ENCODE measurements at places on chromosomes 13 and 19.

- DNase-seq = no peak
Observed at GRCh38 chr13:112112534-112113276, 45.8 kb downstream of the SOX1 start.

DNA sequence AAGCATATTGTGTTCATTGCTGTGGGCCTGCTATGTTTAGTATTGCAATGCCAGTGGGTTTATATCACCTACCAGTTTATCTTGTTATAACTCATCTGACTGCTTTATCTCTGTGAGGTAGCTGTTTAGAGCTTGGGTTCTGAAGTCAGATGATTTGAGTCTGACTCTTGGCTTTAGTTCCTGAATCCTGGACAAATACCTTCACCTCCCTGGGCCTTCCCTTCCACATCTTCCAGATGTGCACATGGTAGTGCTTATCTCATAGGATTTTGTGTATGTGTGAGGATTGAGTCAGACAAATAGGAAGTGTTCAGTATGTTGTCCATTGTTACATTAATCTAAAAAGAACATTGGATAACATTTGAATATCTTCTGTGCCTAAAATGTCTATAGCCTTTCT, 63.5 kb upstream of the ANKRD10 start:
- DNase-seq = no peak

- DNase-seq = no peak
Observed at GRCh38 chr13:66958611-66959010, 271.5 kb downstream of the PCDH9 start.

GRCh38 chr19:19531951-19532805, 3.5 kb downstream of the YJEFN3 start:
- DNase-seq = peak; percentile 54

DNA sequence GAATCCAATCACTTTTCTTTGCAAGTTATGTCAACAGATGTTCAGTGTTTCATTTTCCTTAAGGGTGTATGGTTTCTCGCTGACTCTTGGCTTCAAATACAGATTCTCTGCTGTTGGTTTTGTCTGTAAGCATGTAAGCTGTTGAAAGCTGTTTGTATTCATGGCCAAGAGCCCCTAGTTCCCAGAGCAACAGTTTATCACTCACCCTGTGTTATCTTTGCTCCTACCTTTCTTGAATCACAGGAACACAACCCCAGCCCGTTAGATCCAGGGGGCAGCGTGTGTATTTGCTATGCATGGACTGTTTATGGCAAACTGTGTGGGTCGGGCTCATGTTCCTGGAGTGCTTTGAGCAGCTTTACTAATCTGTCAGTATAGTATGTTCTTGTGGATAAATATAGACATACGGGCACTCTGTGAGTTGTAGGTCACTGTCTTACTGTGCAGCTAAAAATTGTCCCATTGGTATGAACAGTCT, 28.9 kb downstream of the FRY start:
- DNase-seq = no peak

DNA sequence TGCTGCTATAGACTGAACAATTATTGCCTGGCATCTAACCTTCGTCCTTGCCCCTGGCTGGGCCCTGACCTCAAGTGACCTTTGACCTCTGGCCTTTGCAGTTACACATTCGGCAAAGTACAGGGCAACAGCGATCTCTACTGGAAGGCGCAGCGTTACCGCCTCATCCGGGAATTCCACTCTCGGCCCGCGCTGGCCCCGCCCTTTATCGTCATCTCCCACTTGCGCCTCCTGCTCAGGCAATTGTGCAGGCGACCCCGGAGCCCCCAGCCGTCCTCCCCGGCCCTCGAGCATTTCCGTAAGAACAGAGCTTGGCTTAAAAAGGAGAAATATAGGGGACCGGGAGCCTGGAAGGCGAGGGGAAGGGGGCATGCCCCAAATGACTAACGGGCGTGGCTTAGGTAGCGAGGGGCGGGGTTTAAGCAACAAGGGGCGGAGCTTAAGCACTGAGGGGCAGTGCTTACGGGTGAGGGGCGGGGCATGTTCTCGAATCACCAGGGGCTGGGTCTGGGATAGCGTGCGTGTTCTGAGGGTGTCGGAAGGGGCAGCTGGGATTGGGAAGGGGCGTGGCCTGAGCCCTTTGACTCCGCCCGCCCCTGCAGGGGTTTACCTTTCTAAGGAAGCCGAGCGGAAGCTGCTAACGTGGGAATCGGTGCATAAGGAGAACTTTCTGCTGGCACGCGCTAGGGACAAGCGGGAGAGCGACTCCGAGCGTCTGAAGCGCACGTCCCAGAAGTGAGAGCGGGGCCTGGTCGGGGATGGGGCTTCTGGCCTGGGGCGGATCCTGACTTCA, 52.7 kb downstream of the TRPM4 start:
- no peak for DNase-seq

GRCh38 chr19:49860336-49861102, 6.9 kb downstream of the PNKP start:
- DNase-seq = no peak

GRCh38 chr19:34454685-34455084, 26.5 kb downstream of the UBA2 start:
- DNase-seq = no peak

DNA sequence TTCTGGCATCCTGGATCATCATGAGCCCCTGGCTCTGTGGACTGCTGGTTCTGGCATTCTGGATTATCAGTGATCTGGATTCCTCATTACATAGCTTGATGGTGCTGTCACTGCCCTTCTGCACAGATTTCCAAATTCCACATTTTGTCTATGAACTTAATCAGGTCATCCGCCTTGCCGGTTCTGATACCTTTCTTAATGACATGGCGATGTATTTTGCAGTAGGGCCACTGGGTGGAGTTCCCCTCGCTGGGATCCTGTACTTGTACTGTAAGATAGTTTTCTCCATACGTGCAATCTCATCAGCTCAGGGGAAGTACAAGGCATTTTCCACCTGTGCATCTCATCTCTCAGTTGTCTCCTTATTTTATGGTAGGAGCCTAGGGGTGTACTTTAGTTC, 24.4 kb upstream of the OR7C2 start:
- DNase-seq = no peak

DNA sequence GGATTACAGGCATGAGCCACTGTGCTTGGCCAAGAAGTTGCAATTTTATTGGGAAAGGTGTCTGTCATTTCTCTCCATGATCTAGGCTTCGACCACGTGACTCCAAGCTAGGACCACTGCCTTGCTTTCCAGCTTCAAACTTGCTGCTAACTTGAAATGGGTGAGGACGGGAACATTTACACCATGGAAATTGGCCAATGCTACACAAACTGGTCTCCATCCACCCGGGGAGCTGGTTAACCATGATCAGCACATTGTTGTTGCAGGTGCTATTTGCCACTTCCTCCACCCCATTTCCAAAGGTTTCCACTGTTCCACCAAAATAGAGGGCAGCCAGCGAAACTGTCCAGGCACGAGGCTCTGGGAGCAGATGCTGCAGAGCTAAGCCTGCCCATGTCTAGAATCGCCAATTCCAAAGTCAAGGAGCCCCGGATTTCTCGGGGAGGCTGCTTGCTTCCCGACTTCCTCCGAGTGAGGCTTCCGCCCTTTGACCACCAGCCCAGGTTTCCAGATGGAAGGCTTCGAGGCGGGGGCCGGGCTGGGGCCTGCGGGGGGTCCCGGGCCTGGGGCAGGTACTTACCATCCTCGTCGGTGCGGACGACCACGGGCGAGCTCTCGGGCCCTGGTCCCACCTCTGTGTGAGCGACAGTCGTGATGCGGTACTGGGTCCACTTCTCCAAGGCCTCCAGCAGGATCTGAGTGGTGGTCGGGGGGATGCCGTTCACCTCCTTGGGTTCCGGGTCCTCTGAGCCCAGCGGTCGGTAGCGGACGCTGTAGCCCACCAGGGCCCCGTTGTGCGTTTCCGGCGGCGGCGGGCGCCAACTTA, 109.7 kb downstream of the PTPRS start:
- DNase-seq = no peak

DNA sequence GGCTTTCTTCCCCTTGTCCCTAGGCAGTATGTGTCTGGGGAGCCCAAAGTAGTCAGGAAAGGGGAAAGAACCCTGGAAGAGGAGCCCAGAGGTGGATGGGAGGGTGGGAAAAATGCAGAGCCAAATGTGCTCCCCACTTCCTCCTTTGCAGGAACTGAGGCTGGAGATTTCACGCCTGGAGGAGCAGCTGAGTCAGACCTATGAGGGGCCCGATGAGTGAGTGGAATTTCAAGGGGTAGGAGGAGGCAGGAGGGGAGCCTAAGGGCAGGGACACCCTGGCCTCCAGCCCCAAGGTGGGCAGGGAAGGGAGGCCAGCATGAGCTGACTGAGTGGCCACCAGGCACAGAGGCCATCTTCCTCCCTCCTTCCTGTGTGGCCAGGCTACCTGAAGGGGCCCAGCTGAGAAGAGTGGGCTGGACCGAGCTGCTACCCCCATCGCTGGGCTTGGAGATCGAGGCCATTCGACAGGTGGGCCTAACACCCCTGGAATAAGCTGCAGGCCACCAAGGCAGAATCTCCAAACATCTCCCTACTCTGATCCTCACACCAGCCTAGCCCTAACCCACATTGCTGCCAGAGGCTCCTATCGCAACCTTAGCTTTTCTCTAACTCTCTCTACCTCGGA, 14.3 kb downstream of the PTH2 start:
- DNase-seq = no peak

- DNase-seq = no peak
Observed at GRCh38 chr13:97659602-97660001, 225.6 kb downstream of the RAP2A start.

DNA sequence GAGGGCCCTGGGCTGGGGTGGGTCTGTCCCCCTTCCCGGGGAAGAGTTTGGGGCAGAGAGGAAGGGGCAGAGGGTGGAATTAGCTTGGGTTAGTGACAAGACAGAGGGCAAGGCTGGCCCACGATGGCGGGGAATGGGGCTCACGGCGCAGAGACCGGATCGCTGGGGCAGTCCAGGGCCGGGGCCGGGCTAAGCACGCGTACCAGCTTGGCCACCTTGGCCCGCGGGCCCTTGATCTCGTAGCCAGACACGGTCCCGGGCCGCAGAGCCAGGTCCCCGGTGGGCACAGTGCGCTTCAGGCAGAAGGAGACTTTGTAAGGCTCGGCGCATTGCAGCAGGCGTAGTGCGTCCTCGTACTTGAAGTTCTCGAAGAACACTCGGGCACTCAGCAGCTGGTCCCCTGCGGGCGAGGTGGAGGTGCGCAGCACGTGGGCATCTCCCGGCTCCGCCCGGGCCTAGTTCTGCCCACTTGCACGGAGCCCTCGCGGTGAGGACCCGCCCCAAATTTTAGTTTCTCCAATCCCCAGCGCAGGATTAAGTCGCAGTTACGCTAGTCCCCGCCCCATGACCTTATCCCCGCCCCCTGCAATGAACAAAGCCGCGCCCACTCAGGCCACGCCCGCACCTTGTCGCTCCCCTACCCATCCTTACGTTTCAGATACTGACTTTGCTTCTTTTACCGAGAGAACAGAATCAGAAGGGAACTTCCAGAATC, 8.6 kb upstream of the HIPK4 start:
- DNase-seq = no peak

DNA sequence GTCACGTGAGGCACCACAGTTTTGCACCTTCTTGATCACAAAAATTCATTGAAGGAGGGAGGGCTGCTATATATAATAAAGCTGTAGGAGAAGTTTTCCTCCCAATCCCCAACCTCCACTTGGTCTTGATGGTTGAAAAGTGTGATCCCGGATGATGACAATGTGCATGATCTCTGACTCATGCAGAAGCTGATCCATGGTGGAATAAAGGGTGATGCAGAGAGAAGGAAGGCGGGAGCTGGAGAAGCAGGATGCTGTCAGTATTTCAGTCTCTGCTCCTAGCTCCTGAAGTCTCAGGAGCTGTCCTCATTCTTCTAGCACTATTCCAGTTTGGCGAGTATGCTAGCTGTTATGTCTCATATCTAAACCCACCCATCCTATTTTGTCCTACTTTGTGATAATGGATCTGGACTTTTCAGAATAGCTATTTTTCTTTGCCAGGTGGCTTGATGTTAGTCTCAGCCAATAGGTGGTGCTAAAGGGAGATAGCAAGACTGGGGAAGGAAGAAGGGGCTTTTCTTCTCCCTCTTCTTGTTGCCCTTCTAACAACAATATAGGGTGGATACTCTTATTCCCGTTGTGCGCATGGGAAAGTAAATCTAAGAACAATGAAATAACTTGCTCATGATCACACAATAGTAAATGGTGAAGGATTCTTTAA, 65.6 kb upstream of the HTR2A start:
- DNase-seq = no peak
